ENCODE measurements at places on chromosomes 1 and 21.

GRCh38 chr1:210705086-210705485, 376.4 kb downstream of the HHAT start:
- no peak for DNase-seq

DNA sequence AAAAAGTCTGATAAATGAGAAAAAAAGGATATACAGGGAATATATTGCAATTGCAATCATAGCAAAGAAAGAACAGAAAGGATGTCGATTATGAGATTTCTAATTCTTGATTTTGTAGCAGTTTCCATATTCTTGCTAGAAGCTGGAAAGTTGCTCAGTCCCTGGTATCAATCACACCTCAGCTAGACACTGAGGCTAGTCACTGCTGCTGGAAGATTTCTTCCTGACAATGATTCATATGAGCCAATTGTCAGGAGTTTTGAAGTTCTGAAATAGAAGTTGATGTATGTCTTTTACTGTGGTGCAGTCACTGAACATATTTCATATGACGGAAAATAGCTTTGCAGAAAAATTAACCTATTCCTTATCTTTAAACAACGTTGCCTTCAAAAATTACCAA, 208.4 kb upstream of the C1orf105 start:
- DNase-seq = no peak

- DNase-seq = no peak
Measured at GRCh38 chr1:41412748-41413147, 51.5 kb downstream of the FOXO6 start.

GRCh38 chr1:205980237-205980870, 22.8 kb downstream of the RAB7B start:
- no peak for DNase-seq

GRCh38 chr21:27487676-27488075, 520.8 kb upstream of the ADAMTS5 start:
- no peak for DNase-seq

- DNase-seq = no peak
Measured at GRCh38 chr1:206761159-206761768, 9.3 kb upstream of the IL19 start.

GRCh38 chr1:157166590-157166989, 28.4 kb upstream of the ETV3 start:
- no peak for DNase-seq

DNA sequence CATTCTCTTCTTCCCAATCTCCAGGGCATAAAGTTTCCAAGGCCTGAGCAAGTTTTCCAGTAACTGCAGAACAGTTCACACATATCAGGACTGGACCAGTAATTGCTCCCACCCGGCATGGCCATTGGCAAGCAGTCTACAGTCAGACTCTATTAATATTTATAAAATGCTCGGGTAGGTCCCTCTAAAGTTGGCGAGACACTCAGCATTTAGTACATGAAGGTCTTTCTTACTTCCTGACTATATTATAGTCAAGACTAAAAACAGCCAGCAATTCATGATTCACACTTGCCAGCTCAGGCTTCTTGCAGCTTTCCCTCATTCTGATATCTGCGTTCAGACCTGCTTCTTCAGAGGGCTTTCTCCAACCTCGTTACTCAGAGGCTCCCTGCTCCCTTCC, 25.4 kb downstream of the GADD45A start:
- peak; percentile 89 for DNase-seq

DNA sequence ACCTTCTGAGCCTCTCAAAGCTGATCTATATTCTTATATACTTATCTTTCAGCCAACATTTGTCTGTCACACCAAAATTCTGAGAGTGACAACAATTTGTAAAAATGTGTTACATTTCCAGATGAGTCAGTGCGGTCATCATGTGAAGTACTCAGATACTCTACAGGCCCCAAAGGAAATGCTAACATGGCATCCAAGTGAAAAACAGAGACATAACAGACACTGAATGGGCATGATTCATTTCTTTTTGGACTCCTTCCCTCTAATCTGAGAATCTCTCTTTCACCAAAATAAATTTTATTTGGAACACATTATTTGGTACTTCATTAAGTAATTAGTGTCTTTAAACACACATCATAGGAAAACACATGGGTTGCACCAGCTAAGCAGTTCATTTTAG, 96.6 kb downstream of the SLC44A5 start:
- DNase-seq = peak; percentile 63

GRCh38 chr1:215423288-215423687, 143.8 kb upstream of the KCTD3 start:
- no peak for DNase-seq

- no peak for DNase-seq
Measured at GRCh38 chr21:31755027-31755426, 23.1 kb upstream of the SCAF4 start.

GRCh38 chr1:223844787-223845036, 1.0 kb downstream of the TP53BP2 start:
- no peak for DNase-seq

DNA sequence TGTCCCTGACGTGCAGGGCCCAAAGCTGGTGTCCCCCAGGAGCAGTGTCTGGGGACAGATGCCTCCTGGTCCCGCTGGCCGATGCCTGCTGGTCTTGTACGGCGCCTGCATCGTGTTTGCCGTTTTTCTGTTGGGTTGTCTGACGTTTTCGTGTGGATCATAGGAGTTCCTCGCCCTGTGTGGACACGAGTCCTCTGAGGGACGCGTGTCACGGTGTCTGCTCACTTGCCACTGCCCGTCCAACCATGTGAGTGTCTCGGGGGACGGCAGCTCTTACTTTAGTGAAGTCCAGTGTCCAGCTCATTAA, 7.4 kb downstream of the MIB2 start:
- no peak for DNase-seq

GRCh38 chr1:82640352-82640751, 839.6 kb downstream of the ADGRL2 start:
- no peak for DNase-seq

DNA sequence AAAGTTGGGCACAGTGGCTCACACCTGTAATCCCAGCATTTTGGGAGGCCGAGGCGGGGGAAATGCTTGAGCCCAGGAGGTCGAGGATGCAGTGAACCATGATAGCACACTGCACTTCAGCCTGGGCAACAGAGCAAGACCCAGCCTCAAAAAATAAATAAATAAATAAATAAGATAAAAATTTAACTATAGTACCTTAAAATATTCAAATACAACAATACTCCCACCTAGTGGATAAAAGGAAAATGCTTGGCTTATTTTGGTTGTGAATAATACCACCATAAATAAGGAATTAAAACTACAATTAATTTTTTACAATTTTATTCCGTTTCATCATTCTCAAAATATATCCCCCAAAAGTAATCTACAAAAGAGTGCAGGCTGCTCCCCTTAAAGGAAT, 8.1 kb downstream of the PSMG1 start:
- DNase-seq = no peak

- DNase-seq = no peak
Measured at GRCh38 chr1:20448671-20449071, 37.3 kb downstream of the CAMK2N1 start.

- no peak for DNase-seq
Measured at GRCh38 chr1:33396188-33397124, 34.4 kb downstream of the PHC2 start.

GRCh38 chr1:223201967-223202366, 58.9 kb upstream of the TLR5 start:
- no peak for DNase-seq

- DNase-seq = no peak
Measured at GRCh38 chr1:5622412-5622811, 369.8 kb downstream of the NPHP4 start.

GRCh38 chr1:15627343-15627988, 10.2 kb downstream of the DDI2 start:
- no peak for DNase-seq

DNA sequence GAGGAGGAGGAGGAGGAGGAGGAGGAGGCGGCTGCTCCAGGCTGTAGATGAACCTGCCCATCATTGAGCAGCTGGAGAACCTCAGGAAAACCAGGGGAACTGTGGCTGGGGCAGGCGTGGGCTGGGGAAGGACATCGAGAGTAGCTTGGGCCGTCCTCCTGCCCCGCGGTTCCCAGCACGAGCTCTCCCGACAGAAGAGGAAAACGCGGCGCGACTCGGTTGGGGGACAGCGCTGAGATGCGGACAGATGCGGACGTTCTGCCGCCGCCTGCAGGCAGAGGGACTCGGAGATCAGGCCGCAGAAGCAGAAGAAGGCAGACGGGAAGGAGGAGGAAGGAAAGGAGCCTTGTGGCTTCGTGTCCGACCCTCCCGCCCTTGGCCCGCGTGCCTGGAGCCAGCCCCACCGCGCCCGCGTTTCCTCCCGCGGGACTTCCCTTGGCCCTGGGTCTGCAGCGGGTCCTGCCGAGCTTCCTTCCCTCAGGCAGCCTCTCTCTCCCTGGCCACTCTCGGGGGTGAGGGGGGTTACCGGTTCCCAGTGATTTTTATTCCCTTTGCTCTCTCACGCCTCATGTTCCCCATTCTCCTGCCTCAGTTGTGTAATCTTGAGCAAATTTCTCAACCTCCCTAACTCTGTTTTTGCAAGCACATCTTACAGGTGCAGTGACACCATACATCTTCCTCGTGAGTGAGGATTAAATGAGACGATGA, 1.7 kb upstream of the TNFRSF9 start:
- peak; percentile 50 for DNase-seq

- no peak for DNase-seq
Measured at GRCh38 chr1:163036671-163037070, 32.5 kb upstream of the RGS4 start.

GRCh38 chr1:27136236-27136551, 18.7 kb downstream of the SLC9A1 start:
- no peak for DNase-seq

DNA sequence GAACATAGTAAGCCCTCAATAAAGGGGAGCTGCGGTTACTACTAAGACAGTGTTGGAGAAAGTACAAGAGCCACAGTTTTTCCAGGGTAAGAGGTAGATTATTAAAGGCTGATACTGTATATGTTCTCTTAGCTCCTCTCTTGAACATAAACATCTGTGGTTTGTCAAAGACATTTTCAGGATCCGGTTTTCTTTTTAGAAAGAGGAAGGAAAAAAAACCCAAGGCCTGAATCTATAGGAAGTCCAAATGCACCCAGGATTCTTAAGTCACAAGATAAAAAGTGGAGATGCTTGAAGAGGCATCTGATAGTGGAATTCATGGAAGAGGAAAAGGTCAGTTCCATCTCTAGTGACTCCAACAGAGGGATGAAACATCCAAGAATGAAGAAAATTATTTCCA, 24.6 kb upstream of the SLC45A3 start:
- DNase-seq = no peak

DNA sequence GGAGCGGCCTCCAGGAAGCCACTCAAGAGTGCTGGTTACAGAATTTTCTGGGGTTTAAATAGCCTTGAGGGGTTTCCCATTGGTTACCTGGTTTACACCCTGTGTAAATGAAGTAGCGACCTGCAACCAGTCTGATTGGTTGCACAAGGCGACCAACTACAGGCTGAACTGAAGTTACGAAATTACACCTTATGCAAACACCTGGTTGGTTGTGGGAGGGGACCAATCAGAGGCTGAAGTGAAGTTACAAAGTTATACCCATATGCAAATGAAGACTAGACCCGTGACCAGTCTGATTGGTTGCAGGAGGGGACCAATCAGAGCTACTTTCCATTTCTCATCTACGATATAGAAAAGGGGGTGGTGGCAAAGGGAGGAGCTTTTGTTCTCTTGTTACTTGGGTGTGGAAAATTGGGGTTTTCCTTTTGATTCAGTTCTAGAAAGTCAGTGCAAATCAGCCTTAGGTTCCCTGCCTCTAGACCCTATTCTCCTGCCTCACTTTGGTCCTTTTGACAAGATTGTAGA, 22.2 kb upstream of the C1orf174 start:
- DNase-seq = no peak

DNA sequence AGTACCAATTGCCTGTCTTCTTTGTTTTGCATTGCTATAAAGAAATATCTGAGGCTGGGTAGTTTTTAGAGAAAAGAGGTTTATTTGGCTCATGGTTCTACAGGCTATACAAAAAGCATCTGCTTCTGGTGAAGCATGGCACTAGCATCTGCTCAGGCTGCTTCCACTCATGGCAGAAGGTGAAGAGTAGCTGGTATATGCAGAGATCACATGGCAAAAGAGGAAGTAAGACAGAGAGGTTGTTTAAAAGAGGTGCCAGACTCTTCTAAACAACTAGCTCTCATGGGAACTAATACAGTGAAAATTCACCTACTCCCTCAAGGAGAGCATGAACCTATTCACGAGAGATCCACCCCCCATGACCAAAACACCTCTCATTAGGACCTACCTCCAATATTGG, 56.7 kb upstream of the GUCA2B start:
- no peak for DNase-seq

GRCh38 chr1:30117685-30118084, 605.7 kb downstream of the MATN1 start:
- DNase-seq = no peak

- peak; percentile 34 for DNase-seq
Measured at GRCh38 chr1:178086766-178087165, 7.1 kb upstream of the RASAL2 start.

GRCh38 chr1:25004355-25004754, 74.3 kb upstream of the RUNX3 start:
- no peak for DNase-seq

- no peak for DNase-seq
Measured at GRCh38 chr1:43036932-43037331, 78.3 kb upstream of the SLC2A1 start.

- DNase-seq = peak; percentile 27
Measured at GRCh38 chr1:56255516-56256152, 323.7 kb downstream of the PLPP3 start.
